ENCODE measurements at places on chromosomes 3 and 15. TPM values are rescaled to one million over a fixed set of nuclear protein-coding genes. Genes with fewer than 3 reads are reported as not detected.
A peak's percentile ranks its signal among the peaks of the same experiment; 100 is the strongest.

- no peak for DNase-seq
Measured at GRCh38 chr3:127049393-127049792, 66.5 kb downstream of the PLXNA1 start.

The FAM81A gene
- 2.2 TPM for total RNA-seq

DNA sequence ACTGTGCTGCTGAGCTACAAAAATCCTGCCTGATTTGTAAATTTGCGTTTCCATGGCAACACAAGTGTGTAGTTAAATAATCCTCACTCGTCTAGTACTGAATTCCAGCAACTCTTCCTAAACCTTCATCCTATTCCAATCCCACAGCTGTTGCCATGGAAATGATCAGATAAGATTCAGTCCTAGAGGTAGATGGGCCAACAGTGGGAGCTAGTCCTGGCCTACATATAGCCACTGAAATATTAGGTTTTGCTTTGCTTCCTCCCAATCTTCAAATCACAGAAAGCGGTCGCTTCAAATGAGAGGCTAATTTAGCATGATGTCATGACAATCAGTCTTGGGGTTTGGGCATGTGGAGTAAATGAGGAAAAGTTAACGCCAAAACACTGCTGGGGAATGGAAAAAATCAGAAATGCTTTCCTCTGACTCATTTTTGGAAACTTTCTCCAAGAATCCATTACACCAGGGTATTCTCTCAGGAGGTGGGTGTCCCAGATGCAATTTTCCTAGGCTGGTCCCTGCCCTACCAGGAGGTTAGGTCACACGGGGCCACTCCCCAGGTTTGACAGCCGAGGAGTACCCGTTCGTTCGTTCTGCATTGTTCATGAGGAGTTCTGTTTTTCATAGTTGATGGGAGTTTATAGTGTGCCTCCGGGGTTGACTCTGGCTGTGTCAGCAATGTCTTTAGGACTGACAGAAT, 159.2 kb upstream of the SLCO3A1 start:
- no peak for DNase-seq

GRCh38 chr3:99248913-99249312, 347.4 kb upstream of the DCBLD2 start:
- DNase-seq = no peak

The GOLGA8S gene
- total RNA-seq = 0.17 TPM

DNA sequence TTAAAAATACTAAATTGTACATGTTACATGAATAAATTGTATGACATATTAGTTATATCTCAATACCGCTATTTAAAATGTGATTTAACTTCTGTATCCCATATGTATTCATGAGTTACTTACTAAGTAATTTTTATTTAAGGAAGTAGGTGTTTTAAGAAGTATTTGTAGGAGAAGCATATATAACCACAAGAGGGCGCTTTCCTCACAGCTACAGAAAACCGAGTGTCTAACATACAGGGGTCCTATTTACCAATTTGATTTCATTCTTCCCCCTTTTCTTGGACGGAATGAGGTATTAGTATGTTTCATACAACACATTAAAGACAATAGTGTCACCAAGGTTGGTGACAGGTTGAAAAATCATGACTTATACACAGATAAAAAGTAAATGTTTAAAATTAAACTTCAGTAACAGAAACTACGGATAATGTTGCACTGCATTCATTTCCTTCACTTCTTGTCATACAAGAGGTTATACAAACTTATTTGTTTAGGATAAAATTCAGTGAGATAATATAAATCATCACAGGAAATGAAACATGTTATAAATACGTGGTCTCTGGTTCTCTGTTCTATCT, 253.6 kb downstream of the MAGI1 start:
- DNase-seq = no peak

- DNase-seq = no peak
Measured at GRCh38 chr15:85810075-85810474, 15.3 kb upstream of the KLHL25 start.

- no peak for DNase-seq
Measured at GRCh38 chr3:99713440-99713839, 75.0 kb downstream of the COL8A1 start.

The SSR3 gene
- total RNA-seq = 34.7 TPM

The DNAJA4 gene
- 40.4 TPM for total RNA-seq

The NR1I2 gene
- not detected for total RNA-seq

DNA sequence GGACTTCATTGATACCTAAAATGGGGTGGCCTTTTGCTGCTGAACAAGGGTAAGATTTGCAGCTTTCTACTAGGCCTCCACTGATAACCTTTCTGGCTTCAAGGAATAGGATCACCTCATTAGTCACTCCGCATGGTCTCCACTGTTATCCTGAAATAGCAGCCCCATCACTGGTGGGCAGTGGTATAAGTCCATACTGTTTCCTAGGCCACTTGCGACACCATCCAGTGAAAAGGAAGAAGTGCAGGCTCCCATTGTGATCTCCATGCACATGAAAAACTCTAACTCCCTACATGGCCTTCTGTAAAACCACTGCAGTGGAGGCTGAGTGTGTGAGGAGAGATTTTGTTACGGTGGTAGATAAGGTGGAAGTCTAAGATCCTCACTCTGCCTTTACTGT, 1455.9 kb downstream of the SI start:
- no peak for DNase-seq

DNA sequence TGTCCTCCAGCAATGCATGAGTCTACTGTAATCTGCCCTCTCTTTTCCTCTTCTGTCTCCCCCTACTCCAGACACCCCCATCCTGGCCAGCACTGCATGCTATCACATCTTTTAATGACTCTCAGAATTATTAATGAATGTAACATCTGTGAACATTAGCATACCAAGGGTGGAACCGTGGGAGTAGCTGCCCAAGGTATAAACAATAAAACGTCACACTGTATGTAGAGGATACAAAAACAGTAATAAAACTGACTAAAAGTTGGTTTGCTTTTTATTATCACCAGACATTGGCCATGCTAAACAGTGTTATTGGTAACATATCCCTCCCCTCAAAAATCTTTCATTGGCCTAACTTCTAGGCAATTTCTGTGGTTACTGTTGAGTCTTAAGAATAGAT, 24.7 kb downstream of the NUDT16 start:
- DNase-seq = no peak

The TASOR gene
- 53.7 TPM for total RNA-seq

The SLC41A3 gene
- 31.6 TPM for total RNA-seq

The CDHR4 gene
- total RNA-seq = not detected

GRCh38 chr3:39501968-39502837, 34.7 kb downstream of the MOBP start:
- no peak for DNase-seq

The PLSCR4 gene
- 12.3 TPM for total RNA-seq

DNA sequence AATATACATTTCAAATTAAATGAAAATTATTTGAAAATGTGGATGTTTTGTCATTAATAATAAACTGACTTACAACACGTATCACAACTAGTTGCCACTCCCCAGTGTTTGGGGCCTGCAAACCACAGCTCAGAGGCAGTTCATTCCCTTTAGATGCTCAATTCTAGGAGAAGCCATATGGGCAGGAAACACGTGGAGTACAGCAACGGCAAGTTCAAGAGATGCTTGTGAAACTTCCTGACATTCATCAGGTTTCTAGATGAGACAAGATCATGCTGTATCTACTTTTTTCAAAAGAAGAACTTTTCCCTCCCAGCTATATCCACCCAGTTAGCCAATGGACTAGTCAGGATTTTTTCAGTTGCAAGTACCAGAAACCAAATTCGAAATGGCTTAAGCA, 17.6 kb upstream of the PLA2G4D start:
- DNase-seq = no peak

- DNase-seq = no peak
Measured at GRCh38 chr3:71052716-71053115, 530.8 kb downstream of the FOXP1 start.

GRCh38 chr3:116716490-116716889, 6.9 kb downstream of the TUSC7 start:
- no peak for DNase-seq

The GOLGA6L7 gene
- not detected for total RNA-seq

The ACKR4 gene
- 5.4 TPM for total RNA-seq

The ILDR1 gene
- total RNA-seq = 1.8 TPM

The GOLGA8R gene
- total RNA-seq = 1.4 TPM

DNA sequence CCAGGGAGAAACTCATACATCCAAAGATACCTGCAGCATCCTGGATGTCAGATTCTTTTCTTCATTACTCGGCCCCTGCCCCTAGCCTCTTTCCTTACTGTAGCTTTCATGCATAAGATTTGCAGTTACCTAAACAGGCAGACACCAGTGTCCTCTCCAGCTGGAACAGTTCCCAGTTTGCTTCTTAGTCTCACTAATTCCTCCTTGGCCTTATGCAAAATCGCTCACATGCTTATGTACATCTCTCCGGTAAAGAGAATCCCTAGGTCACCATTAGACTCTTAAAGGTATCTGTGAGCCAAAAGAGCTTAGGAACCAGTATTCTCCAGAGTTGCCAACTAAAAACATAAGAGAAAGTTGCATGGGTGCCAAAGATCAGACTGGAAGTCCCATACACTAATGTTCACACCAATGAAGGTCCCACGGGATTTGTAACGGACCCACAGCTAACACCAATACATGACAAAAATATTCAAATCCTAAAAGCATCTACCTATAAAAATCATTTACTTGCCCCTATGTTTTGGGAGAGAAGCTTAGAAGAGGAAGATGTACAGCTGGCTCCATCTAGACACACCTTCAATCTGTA, 66.6 kb downstream of the CBLB start:
- DNase-seq = no peak

- DNase-seq = no peak
Measured at GRCh38 chr3:143171141-143171980, 51.8 kb downstream of the CHST2 start.

GRCh38 chr3:197125636-197126035, 96.0 kb upstream of the MELTF start:
- no peak for DNase-seq

DNA sequence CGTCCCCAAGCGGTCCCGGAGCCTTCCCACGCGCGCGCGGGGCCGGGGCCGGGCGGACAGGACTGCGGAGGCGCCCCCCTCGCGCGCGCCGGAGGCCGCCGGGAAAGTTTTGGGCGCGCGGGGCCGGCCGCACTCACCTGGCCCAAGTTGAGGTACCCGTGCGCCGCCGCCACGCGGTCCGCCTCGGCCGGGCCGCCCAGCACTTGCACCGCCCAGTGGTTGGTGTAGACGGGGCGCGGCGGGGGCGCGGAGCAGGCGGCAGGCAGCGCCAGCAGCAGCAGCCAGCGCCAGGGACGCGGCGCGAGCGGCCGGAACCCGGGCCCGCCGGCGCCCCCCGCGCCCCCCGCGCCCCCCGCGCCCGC, 289 bp downstream of the PCSK6 start:
- no peak for DNase-seq

GRCh38 chr3:178404961-178405360, 131.3 kb upstream of the KCNMB2 start:
- no peak for DNase-seq

DNA sequence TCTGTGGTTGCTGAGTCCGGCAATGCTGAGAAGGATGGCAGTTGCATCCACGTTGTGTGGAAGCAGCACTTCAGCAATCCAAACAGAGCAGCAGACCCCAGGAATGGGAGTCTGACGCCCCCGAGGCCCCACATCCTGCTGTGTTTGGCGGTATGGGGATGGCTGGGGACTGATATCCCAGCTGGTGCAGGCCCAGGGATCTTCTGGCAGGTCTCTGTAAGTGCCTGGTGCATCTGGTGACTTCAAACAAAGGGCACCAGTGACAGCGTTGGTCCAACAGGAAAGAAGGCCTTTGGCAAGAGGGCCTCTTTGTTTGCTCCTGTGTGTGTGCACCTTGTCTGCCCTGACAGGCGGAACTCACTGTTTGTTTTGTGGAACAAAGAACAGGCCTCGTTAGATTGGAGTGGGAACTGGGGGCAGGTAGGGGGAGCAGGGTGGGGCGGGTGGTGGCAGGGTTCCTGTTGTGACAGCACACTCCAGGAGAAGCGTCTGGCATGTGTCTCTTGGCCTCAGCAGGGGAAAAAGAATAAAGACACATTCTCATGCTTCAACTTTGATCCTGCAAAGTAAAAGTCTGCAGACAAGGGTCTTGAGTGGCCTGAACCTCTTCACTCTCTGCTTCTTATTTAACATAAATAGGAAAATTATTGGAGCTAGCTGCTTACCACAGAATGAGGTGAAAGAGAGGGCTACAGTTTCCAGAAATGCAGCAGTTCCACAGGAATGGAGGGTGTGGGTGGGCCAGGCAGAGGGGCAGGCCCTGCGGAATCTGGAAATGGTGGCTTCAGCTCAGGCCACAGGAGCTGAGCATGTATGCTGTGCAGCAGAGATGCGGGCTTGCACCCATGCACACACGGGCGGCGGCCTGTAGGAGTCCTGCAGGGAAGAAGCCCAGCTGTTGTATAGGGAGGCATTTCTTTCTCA, 94.5 kb upstream of the MYZAP start:
- DNase-seq = peak; percentile 74

DNA sequence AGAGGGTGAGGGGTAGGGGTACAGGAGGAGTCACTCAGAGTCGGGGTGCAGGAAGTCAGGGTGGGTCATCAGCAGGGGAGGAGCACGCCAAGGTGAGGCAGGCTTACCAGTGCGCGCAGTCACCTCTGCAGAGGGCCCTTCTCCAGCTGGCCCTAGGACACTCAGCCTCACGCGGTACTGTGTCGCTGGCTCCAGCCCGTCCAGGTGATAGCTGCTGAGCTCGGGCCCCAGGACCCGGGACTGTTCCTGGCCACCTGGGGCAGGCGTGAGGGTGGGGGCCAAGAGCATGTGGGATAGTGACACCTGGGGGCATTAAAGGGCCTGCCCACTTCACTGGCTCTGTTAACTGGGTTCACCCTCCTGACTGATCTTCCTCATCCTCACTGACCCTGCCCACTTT, 7.4 kb downstream of the COL7A1 start:
- DNase-seq = no peak

DNA sequence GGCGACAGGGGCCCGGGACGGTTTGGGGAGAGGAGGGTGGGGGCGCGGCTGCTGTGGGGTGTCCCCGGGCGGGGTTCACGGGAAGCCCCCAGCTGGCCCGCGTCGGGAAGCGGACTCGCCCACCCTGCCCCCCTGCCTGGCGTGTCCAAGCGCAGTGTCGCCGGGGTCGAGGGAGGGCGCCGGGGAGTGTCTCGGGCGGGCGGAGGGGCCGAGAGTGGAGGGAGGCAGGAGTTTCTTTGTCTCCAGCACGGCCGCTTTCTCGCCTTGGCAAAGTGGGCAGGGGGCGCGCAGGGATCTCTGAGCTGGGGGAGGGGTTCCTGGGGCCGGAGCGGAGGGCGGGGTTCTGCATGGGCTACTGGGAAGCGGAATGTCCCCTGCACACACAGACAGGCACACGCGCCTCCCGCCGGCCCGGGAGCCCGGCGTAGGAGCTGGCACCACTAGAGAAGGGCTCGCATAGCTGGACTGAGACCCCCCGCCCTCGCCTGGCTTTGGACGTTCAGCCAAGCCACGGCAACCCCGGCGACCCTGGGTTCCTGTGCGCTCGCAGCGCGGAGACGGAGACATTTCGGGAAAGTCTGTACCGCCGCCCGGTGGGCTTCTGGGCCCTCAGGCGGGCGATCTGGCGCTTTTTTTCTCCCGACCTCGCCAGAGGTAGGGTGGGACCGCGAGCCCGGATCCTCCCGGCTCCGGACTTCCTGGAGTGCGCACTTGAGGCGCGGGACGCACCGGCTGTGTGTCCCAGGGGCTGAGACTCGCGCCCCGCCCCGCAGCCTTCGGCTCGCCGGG, 822 bp downstream of the ST8SIA2 start:
- no peak for DNase-seq

- DNase-seq = no peak
Measured at GRCh38 chr3:55511895-55512570, 24.9 kb upstream of the WNT5A start.

The GOLGA6A gene
- total RNA-seq = not detected

- DNase-seq = no peak
Measured at GRCh38 chr3:137988982-137989381, 21.0 kb upstream of the CLDN18 start.

Measured in lower leg skin (tissue), 4 donors.